ENCODE measurements at places on chromosomes 4 and X. TPM values are rescaled to one million over a fixed set of nuclear protein-coding genes. Genes with fewer than 3 reads are reported as not detected.

DNA sequence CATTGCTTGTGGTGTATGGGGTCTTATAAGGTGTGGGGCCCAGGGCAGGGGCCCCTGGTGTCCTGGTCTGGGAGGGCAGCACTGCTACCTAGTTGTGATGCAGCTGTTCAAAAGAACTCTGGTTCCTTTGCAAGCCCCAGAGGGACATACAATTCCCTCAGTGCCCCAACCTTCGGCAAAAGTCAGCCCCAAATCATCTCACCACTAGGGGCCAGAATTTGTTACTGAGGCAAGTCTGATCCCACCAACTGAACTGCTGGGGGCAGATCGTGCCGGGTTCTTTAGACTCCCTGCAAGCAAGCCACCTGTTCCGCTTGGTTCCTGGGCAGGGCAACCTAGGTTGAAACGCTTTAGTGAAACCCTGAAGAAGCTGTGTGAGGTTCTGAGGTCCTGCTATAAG lies 180.1 kb upstream of the S100G start:
- no peaks in the 10 kb centered on the region for H3K27me3 ChIP-seq
- no peak overlapping the region for H3K4me3 ChIP-seq
- peak; percentile 29 for DNase-seq
- H3K36me3 ChIP-seq = peaks cover 7% of the 10 kb centered on the region
- peaks cover 47% of the 10 kb centered on the region for H3K4me1 ChIP-seq

- H3K27me3 ChIP-seq = peaks cover 27% of the 10 kb centered on the region
- peaks cover 20% of the 10 kb centered on the region for H3K4me1 ChIP-seq
- H3K36me3 ChIP-seq = no peaks in the 10 kb centered on the region
- H3K4me3 ChIP-seq = no peak overlapping the region
- no peak overlapping the region for H3K27ac ChIP-seq
Measured at GRCh38 chr4:74408639-74409038, 36.3 kb upstream of the AREG start.

DNA sequence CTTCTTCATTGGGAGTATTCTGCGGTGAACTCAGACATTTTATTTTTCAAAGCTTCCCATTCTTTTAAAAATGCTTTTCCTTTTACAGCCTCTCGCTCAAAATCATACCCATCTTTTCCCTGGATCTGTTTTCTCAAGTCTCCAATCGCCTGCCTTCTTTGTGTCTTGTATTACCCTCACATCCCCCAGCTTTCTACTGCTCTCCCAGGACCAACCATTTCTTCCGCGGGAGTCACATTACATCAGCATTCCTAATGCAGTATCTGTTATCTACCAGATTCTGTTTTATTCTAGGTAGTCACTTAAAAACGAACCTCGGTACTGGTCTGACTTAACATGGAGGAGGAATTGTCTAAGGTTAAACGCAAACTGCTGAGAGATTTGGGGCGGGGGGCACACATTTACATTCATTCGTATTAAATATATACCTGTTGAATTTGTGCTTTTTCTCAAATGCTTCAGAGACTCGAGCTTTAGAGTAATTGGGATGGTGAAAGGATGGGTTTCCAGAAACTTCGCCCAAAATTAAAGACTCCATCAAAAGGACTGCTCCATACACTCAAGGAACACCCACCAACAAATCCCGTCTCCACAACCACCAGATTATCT lies 493 bp upstream of the UCHL1 start:
- H3K27me3 ChIP-seq = peaks cover 3% of the 10 kb centered on the region
- peak; percentile 17 for DNase-seq
- H3K4me1 ChIP-seq = peaks cover 32% of the 10 kb centered on the region

GRCh38 chr4:14348506-14348905 lies 653.8 kb upstream of the CPEB2 start:
- no peak for DNase-seq
- H3K4me3 ChIP-seq = no peak overlapping the region
- H3K4me1 ChIP-seq = peaks cover 6% of the 10 kb centered on the region

GRCh38 chrX:114006664-114007063 lies 577.2 kb upstream of the HTR2C start:
- H3K27me3 ChIP-seq = peaks cover 3% of the 10 kb centered on the region
- H3K27ac ChIP-seq = no peak overlapping the region
- no peaks in the 10 kb centered on the region for H3K36me3 ChIP-seq
- H3K4me1 ChIP-seq = peaks cover 6% of the 10 kb centered on the region
- H3K4me3 ChIP-seq = no peak overlapping the region
- no peak for DNase-seq

GRCh38 chr4:169005453-169006099 lies 4.5 kb downstream of the CBR4 start:
- no peak overlapping the region for H3K4me3 ChIP-seq
- DNase-seq = no peak
- no peak overlapping the region for H3K27ac ChIP-seq
- no peaks in the 10 kb centered on the region for H3K27me3 ChIP-seq

- no peak for DNase-seq
- H3K36me3 ChIP-seq = peaks cover 41% of the 10 kb centered on the region
- peak overlapping the region; percentile 29 for H3K27ac ChIP-seq
- peaks cover 12% of the 10 kb centered on the region for H3K4me1 ChIP-seq
- no peaks in the 10 kb centered on the region for H3K27me3 ChIP-seq
Measured at GRCh38 chrX:13776387-13776786, 40.5 kb downstream of the GPM6B start.

DNA sequence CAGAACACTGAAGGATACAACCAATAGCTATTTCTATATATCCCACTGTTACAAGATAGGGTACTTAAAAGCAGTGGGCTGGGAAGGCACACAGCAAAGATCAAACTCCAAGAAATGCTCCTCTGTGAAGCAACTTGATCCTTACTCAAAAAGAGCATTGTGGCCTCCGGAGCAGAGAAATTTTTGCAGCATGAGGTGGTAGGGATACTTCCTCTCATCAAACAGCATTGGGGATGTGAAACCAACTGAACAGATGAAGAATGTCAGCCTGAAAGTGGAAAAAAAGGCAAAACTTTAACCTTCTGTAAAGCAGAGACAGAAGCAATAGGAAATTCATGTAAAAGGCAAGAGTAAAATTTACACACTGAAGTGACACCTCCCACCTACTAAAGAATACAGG lies 92.2 kb downstream of the HUWE1 start:
- no peak for DNase-seq
- H3K4me3 ChIP-seq = no peak overlapping the region
- H3K27ac ChIP-seq = no peak overlapping the region
- peaks cover 71% of the 10 kb centered on the region for H3K36me3 ChIP-seq
- H3K4me1 ChIP-seq = no peaks in the 10 kb centered on the region

DNA sequence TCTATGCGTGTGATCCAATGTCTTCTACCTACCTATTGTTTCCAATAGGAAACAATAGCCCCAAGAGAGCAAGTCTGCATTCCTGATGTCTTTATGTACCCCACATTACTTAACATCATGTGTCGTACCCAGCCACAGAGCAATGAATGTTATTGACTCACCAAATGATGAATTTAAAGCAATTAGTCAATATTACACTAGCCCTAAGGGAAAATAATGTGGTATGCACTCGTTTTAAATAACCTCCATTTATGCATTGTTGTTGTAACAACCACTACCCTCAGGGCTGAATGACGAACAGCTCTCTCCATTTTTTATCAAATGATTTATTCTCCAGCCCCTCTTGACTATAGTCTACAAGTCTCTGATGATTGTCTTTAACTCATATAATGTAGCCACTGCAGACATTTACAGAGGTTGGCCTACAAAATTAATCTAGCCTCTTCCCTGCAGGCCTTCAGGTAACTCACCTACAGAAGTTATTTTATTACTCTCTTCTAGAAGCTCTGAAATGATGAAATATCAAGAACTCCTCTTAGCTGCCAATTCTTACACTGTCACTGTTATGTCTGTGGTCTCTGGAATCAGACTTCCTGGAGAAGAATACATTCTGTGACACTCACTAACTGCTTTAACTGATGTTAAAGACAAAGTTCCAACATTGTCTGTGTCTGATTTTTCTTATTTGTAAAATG lies 601.7 kb upstream of the GRIA3 start:
- no peaks in the 10 kb centered on the region for H3K36me3 ChIP-seq
- no peak for DNase-seq
- no peaks in the 10 kb centered on the region for H3K27me3 ChIP-seq
- no peaks in the 10 kb centered on the region for H3K4me1 ChIP-seq
- H3K27ac ChIP-seq = no peak overlapping the region
- H3K4me3 ChIP-seq = no peak overlapping the region

GRCh38 chr4:164997324-164997723 lies 19.9 kb upstream of the TRIM61 start:
- H3K36me3 ChIP-seq = no peaks in the 10 kb centered on the region
- H3K27ac ChIP-seq = no peak overlapping the region
- no peak for DNase-seq
- no peak overlapping the region for H3K4me3 ChIP-seq
- H3K27me3 ChIP-seq = no peaks in the 10 kb centered on the region

Gene TMEM185A
- total RNA-seq = 17.1 TPM
